ENCODE measurements at places on chromosomes 13 and 19.

- DNase-seq = no peak
Measured at GRCh38 chr19:2097203-2097885, 629 bp downstream of the IZUMO4 start.

DNA sequence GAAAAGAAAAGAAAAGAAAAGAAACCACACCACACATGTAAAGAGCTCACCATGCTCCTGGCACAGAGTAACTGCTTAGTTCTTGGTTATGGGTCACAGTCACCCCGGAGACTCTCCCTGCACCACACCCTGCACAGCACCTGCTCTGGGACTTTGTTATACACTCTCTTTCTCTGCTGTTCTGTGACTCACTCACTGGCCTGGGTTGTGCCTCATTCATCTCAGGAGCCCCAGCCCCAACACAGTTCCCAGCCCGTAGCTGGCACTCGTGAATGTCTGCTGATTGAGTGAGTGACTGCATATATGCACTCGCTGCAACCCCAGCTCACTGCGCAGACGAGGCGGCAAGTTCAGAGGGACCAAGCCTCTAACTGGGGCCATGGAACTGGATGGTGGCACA lies 22.9 kb upstream of the ZNF507 start:
- no peak for DNase-seq

DNA sequence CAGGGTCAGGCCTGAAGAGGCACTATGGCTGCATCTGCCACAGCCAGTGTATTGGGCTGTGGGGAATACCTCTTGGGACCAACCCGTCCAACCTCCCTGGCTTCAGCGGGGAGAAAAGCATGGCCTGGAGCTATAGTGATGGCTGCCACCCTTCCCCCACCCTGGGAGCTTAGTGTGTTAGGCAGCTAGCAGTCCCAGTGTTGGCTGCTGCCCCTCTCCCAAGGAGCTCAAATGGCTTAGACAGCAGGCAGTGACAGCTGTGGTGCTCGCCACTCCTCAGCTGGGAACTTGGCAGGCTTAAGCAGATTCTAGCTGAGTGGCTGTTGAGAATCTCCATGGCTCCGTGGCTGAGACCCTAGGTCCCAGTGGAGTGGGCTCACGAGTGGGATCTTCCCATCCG lies 19.7 kb downstream of the ACOD1 start:
- no peak for DNase-seq

GRCh38 chr19:18321734-18322102 lies 1.2 kb downstream of the LSM4 start:
- no peak for DNase-seq

DNA sequence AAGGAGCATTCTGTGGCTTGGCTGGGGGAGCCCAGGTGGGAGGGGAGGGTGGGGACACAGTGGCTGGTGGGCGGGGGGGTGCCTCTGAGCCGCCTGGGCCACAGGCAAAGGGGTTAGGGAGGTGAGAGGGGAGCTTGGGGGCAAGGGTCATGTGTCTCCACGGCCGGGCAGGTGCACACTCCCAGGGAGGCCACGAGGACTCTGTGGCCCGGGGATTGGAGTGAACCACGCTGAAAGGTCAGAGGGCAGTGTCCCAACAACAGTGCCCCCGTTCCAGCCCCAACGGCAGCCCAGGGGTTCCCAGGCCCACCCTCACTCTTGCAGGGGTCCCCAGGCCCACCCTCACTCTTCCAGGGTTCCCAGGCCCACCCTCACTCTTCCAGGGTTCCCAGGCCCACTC lies 9.6 kb downstream of the C2CD4C start:
- DNase-seq = no peak

GRCh38 chr13:35448465-35448864 lies 28.0 kb downstream of the MAB21L1 start:
- DNase-seq = no peak

GRCh38 chr13:97766749-97767148 lies 186.7 kb upstream of the IPO5 start:
- DNase-seq = no peak

DNA sequence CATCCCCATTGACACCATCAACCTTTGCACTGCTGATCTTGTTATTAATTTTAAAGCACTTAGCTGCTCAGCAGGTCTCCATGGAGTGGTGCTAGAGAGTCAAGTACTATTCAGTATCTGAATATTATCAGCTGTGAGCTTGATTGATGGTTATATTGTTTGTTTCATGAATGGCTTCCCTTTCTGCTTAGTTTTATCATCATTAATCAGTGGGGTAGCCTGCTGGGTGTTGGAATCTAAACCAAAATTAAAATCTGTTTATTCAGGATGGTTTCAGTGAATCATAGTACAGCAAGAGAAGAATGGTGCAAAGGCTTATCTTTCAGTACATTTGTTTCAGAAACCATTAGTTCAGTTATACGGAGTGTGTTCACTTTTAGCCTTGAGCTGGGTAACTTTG lies 42.5 kb upstream of the SCEL start:
- DNase-seq = no peak

- no peak for DNase-seq
Measured at GRCh38 chr19:8269724-8270123, 38.4 kb downstream of the CD320 start.

Measured in NCI-H226 (cell line).